ENCODE measurements at places on chromosomes 2 and 18.

GRCh38 chr2:215553946-215554345 lies 118.1 kb upstream of the FN1 start:
- DNase-seq = no peak

DNA sequence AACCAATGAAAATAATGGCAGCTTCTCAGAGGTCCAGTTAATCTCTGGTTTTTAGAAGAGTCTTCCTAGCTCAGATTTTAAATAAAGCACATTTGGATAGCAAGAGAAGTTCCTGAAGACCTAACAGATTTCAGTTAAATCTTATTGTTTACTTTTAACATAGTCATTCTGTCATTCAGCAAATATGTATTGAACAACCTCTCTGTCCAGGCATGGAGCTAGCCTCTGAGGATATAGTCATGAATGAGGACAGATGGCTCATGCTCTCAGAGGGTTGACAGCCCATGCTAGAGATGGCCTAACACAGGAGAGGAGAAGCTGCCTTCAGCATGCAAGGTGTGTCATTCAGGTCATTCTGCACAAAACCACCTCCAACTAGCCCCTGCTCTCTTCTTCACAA lies 6.2 kb downstream of the CCBE1 start:
- no peak for DNase-seq

GRCh38 chr2:12352889-12353288 lies 363.8 kb upstream of the TRIB2 start:
- DNase-seq = no peak

GRCh38 chr2:185174353-185174752 lies 564.3 kb upstream of the FSIP2 start:
- no peak for DNase-seq

- DNase-seq = no peak
These were observed 102.9 kb downstream of the DDX1 start for GRCh38 chr2:15694589-15694986.

GRCh38 chr2:168534926-168535325 lies 78.9 kb downstream of the CERS6 start:
- no peak for DNase-seq

- peak; percentile 25 for DNase-seq
These were observed 633 bp downstream of the NABP1 start for GRCh38 chr2:191678437-191679100.

DNA sequence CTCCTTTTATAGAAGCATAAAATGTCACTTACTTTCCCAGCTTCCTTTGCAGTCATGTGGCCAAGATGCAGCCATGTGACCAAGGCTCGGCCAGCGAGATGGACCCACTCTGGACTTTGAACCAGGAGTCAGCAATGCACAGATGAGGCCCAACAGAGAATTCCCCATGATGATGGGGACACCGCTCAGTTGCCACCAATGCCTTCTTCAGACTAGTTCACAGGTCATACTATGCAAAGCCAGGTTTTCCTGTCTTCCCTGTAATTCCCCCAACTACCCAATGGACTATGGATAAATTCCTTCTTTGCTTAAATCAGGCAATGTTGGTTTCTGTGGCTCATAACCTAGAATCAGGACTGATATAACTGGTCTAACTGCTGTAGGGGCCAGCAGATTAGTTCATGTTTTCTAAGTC lies 22.5 kb upstream of the REL start:
- no peak for DNase-seq

DNA sequence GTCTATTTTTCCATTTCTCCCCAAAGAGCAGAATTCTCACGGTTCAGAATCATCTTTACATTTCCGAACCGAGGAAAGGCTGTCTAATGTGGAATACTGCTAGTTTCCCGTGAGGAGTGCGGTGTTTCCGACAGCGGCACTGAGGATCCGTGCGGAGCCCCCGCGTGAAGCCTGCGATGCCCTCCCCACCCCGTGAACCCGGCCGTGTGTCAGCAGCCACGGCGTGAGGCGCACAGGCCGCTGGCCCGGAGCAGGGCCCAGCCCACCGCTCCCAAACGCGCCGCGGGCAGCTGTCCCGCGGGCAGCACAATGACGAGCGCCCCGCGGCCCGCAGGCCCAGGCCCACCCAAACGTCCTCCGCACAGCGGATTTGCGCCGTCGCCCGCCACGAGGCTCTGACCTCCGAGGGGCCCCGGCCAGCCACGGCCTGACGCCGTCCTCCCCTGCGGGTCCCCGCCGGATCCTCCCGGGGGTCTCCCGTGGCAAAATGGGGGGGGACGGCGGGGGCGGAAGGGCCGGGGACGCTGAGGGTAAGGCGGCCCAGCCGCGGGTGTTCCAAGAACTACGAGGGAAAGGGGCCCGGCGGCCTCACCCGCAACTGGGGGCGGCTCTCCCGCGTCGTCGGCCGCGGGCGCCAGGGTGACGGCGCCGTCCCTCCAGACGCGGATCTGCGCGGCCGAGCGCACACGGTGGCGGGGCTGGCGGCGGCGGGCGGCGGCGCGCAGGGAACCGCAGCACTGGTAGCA lies 796 bp downstream of the SPIRE1 start:
- DNase-seq = peak; percentile 25

Measured in WTC11 (cell line).